ENCODE measurements at places on chromosomes 2 and 18.

GRCh38 chr2:6864923-6865345 lies 773 bp downstream of the CMPK2 start:
- DNase-seq = no peak

GRCh38 chr2:220789961-220790360 lies 782.1 kb downstream of the EPHA4 start:
- no peak for DNase-seq

DNA sequence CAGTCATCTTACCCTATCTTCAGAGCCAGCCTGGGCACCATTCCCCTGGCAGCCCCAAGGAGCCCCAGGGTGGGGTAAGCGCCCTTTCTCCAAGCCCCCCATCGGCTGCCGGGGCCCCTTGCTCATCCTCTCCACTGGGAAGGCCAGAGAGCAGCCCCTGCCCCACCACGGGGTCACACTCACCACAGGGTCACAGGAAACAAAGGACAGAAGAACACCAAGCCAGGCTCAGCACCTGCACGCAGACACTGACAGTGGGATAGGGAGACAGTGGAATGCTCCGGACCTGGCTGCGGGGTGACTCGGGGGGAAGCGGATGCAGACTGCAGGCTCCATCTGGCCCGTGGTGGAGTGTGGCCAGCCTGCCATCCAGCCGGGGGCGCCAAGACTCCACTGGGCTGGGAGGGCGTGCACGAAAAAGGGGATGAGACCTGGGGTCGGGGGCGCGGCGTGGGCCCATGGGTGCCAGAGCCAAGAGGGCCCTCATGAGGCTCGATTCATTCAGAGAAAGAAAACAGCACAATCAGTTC lies 21.1 kb downstream of the HDAC4 start:
- DNase-seq = no peak

- no peak for DNase-seq
Observed at GRCh38 chr2:28522481-28522880, 26.6 kb downstream of the PLB1 start.

DNA sequence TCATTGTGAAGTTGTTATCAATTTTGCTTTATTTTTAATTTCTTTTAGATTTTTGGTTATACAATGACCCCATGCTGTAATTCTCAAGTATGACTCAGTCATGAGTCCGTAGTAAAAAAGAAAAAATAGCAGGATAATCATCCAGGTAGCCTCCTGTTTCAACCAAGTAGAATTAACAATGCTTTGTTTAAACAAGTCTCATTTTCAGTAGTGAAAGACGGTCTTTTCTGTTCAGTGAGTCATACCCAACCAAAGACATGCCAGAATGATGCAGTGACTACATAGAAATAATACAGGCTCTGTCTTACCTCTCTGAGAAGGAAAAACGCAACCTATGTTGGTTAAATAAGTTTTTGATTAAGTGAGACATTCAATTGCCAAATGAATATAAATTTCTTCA lies 67.8 kb upstream of the DSC1 start:
- no peak for DNase-seq

DNA sequence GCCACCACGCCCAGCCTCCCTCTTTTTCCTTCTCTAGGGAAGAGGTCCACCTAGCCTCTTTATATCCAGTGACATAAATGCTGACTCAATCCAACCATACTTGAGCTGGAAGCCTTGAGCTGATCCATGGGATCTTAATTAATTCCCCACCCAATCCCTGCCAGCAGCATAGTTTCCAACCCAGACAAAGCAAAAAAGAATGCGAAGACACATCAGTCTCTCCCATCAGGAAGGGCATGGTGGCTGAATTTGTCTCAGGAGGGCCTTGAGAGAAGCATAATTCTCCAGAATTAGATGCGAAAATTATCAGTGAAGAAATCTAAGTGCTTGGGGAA lies 22.5 kb downstream of the CASP10 start:
- DNase-seq = no peak

DNA sequence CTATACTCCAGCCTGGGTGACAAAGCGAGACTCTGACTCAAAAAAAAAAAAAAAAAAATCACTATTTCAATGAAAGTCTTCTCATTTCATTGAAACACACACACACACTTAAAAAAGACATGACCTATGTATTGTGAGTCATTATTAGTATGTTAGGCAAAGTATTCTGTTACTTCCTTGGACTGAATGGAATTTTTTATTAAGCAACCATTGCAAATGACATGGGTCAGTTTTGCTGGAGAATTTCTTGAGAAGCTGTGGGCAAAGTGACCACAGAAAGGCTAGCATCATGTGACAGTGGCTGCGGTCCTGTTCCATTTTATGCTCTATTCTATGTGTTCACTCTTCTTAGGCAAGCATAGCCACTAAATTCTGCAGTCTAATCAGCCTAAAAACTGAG lies 695.7 kb downstream of the TDRD15 start:
- no peak for DNase-seq

Measured in esophagus squamous epithelium (tissue), 5 donors.